Stimulated activated CD8-positive, alpha-beta memory T cell treated with anti-CD3 and anti-CD28 coated beads, Interleukin-7, amount 100 ng/mL, for 1 hour (primary cell): ENCODE measurements at places on chromosomes 7 and 10.

DNA sequence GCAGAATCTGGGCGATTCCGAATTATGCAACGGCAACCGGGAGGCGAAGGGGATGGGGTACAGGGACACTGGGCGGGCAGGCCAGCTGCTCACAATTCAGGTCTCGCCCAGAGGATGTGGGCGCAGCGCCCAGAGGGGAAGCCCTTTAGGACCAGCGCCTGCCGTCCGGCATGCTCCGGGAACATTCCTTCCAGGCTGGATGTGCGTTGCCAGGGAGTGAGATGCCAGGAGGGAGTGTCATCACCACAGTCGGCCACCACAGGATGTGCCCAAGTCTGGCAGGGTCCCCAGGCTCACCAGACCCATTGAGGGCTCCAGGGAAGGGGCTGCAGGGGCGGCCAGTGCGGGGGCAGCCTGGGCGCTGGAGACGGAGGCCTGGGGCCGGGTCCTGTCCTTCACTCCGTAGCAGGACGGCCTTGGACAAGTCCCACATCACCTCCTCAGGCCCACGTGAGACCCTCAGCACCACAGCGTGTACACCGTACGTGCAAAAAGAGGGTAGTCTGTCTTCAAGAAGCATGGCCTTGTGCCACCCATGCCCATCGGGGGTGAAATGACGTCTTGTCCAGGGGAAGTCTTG lies 63.9 kb downstream of the FOXL3 start:
- DNase-seq = no peak

DNA sequence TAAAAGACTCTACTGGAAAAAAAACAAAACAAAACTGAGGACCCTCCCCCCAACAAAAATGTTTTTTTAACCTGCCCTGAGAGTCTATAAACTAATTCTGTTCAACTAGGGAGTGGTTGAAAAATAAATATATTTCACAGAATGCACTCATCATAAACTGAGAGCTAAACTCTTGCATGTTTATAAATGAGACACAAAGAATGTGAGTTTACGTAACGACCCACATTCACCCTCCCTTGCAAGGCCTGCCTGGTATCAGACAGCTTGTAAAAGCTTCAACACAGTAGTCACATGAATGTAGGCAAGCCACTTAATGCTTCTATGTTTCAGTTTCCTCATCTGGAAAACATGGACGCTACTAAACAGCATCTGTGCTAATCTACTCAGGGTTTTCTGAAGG lies 50.3 kb downstream of the JAZF1 start:
- DNase-seq = no peak

DNA sequence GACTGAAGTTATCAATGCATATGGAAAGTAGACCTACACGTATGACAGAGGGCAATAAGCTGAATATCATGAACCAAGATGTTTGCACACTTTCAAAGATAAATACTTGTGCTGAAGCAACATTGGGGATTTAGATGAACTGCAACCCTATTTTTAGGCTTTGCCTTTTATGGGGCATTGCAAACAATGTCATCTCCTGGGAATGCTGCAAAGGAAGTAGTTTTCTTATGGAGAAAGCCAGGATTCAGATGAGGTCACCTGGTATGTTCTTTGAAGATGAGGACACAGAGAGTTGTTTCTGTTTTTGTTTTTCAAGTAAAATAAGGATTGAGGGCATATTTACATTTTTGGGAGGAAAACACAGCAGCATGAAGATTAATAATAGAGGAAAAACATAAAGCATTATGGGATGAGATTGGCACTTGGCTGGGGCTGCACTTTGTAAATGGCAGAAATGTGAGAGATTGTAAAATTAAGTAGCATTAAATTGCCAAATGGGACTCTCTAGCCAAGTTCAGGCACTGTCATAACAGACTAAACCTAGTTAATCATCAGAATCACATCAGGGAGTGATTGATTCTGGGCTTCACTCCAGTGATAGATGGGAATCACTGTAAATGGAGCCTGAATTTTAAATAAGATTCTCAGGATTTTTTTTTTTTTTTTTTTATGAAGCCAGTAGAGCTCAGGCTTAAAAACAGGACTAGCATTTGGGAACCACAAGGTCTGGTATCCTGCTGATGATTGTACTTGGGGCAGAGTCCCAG lies 63.1 kb downstream of the MALRD1 start:
- no peak for DNase-seq

GRCh38 chr10:114265392-114266053 lies 26.5 kb downstream of the VWA2 start:
- no peak for DNase-seq

GRCh38 chr10:115141254-115141653 lies 48.1 kb downstream of the ATRNL1 start:
- DNase-seq = no peak

GRCh38 chr7:150898475-150899011 lies 46.2 kb downstream of the AOC1 start:
- peak; percentile 62 for DNase-seq

DNA sequence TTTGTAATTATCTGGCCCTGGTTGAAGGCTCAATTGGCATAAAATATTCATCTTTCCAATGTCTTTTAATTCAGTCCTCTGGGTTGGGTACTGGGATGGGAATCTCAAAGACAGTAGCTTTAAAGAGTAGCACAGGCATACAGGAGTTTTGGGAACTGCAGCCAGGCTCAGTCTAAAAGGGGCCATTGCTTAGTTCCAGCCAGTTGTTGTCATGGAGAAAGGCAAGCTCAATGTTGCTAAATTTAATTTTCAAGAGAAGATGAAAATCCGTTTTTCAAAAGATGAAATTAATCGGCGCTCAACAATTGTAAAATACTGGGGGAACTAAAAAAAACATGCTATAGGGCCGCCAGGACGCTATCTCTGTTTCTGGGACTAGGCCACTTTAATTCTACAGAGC lies 375.1 kb downstream of the PHTF2 start:
- DNase-seq = no peak

GRCh38 chr7:5550385-5550784 lies 126.8 kb upstream of the TNRC18 start:
- no peak for DNase-seq
